ENCODE measurements at places on chromosomes 1 and 21. TPM values are rescaled to one million over a fixed set of nuclear protein-coding genes. Genes with fewer than 3 reads are reported as not detected.

DNA sequence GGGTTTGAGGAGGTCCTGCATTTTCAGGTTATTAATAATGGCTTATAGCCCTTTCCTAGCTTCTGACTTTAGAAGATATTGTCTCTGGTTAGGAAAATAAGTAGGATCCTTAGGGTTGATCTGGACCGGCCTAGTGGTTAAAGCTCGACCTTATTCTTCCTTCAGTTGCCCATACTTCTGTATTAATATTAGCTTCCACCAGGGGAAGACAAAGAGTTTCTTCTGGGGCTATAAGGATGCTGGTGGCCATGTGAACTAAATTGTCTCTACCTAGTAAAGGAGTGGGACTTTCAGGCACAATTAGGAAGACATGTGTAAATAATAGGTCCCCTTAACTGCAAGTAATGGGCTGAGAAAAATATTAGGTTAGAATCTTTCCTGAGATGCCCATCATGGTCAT lies 20.6 kb upstream of the FCGR2A start:
- no peak for DNase-seq
- H3K36me3 ChIP-seq = no peaks in the 10 kb centered on the region
- peaks cover 25% of the 10 kb centered on the region for H3K27me3 ChIP-seq
- no peak overlapping the region for H3K27ac ChIP-seq
- H3K4me1 ChIP-seq = no peaks in the 10 kb centered on the region

GRCh38 chr21:28675331-28676041 lies 317.2 kb downstream of the LTN1 start:
- H3K4me1 ChIP-seq = peaks cover 10% of the 10 kb centered on the region
- no peaks in the 10 kb centered on the region for H3K27me3 ChIP-seq
- H3K27ac ChIP-seq = peak overlapping the region; percentile 17
- DNase-seq = peak; percentile 14
- no peaks in the 10 kb centered on the region for H3K36me3 ChIP-seq

DNA sequence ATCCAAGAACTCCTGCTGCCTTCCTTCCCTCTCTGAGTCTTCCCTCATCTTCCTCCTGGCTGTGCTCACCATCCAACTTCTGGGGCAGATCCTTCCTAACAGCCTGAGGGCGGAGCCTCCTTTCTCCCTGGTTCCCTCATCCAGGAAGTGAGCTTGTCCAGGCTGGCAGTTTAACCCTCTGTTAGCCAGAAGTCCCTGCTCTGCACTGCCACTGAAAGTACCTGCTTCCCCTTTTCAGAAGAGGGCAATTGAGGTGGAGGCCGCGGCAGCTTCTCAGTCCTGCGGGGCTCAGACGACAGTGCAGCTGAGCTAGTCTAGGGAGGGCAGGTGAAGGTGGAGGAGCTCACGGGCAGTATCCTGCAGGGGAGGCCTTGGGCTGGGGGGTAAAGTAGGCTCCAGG lies 149.1 kb downstream of the FCRL5 start:
- no peak overlapping the region for H3K27ac ChIP-seq
- H3K4me3 ChIP-seq = no peak overlapping the region
- no peaks in the 10 kb centered on the region for H3K36me3 ChIP-seq
- DNase-seq = no peak
- H3K27me3 ChIP-seq = no peaks in the 10 kb centered on the region

EIF2D gene
- total RNA-seq = 43.1 TPM

S100A1 gene
- total RNA-seq = 492 TPM

GRCh38 chr1:22043198-22043769 lies 9.2 kb upstream of the CDC42 start:
- no peaks in the 10 kb centered on the region for H3K27me3 ChIP-seq
- DNase-seq = no peak
- no peak overlapping the region for H3K27ac ChIP-seq
- H3K4me1 ChIP-seq = no peaks in the 10 kb centered on the region
- no peak overlapping the region for H3K4me3 ChIP-seq

ZNF683 gene
- not detected for total RNA-seq

DNA sequence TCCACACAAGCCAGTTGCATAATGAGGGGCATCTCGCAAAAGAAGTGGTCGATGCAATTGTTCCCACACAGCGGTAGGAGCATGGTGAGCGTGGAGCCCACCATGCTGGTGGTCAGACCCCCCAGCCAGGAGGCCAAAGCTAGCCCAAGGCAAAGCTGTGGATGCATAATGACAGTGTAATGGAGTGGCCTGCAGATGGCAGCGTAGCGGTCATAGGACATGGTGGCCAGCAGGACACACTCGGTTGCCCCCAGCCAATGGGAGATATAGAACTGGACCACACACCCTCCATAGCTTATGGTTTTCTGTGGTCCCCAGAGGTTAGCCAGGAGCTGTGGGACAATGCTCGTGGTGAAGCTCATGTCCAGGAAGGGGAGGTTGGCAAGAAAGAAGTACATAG lies 4.3 kb downstream of the OR2C3 start:
- H3K36me3 ChIP-seq = no peaks in the 10 kb centered on the region
- no peak for DNase-seq
- no peaks in the 10 kb centered on the region for H3K27me3 ChIP-seq
- no peak overlapping the region for H3K4me3 ChIP-seq
- no peak overlapping the region for H3K27ac ChIP-seq

GRCh38 chr1:236345728-236346127 lies 48.4 kb upstream of the EDARADD start:
- H3K27me3 ChIP-seq = no peaks in the 10 kb centered on the region
- no peaks in the 10 kb centered on the region for H3K36me3 ChIP-seq
- H3K4me1 ChIP-seq = no peaks in the 10 kb centered on the region
- no peak for DNase-seq

DNA sequence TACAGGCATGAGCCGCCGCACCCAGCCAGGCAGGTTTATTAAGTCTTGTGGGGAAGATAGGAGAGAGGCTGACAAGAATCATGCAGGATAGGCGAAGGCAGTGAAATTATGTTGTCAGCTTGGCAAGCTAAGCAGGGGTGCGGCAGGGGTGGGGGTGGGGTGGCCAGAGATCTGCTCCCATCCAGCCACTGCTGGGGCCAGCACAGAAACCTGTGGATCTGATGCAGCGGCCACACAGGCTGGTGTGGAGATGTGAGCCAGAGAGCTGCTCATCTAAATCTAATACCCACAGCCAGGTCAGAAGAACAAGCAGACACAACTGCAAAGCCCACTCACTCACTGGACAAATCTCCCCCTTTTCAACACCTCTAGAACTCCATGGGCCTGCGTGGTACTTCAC lies 68.7 kb downstream of the KCTD3 start:
- no peaks in the 10 kb centered on the region for H3K4me1 ChIP-seq
- H3K27ac ChIP-seq = no peak overlapping the region
- no peak overlapping the region for H3K4me3 ChIP-seq
- no peaks in the 10 kb centered on the region for H3K27me3 ChIP-seq

GRCh38 chr1:44135886-44136285 lies 5.5 kb downstream of the KLF18 start:
- no peak for DNase-seq
- H3K27me3 ChIP-seq = no peaks in the 10 kb centered on the region
- H3K4me3 ChIP-seq = no peak overlapping the region
- no peaks in the 10 kb centered on the region for H3K36me3 ChIP-seq
- no peak overlapping the region for H3K27ac ChIP-seq

ST6GALNAC3 gene
- 3.3 TPM for total RNA-seq

CTSS gene
- 5.8 TPM for total RNA-seq

CCDC24 gene
- 0.73 TPM for total RNA-seq

- H3K4me1 ChIP-seq = peaks cover 2% of the 10 kb centered on the region
- H3K4me3 ChIP-seq = no peak overlapping the region
- H3K27me3 ChIP-seq = no peaks in the 10 kb centered on the region
- H3K36me3 ChIP-seq = no peaks in the 10 kb centered on the region
- no peak overlapping the region for H3K27ac ChIP-seq
Measured at GRCh38 chr1:204819495-204819894, 51.2 kb upstream of the NFASC start.

GRCh38 chr1:26545969-26546323 lies 16.4 kb downstream of the RPS6KA1 start:
- H3K4me1 ChIP-seq = no peaks in the 10 kb centered on the region
- H3K4me3 ChIP-seq = peak overlapping the region; percentile 33
- H3K27me3 ChIP-seq = no peaks in the 10 kb centered on the region
- H3K36me3 ChIP-seq = no peaks in the 10 kb centered on the region

FCRL5 gene
- total RNA-seq = not detected

- DNase-seq = peak; percentile 35
- H3K4me3 ChIP-seq = no peak overlapping the region
- no peaks in the 10 kb centered on the region for H3K27me3 ChIP-seq
- H3K27ac ChIP-seq = peak overlapping the region; percentile 60
Measured at GRCh38 chr1:94783342-94784189, 36.6 kb upstream of the SLC44A3 start.

CENPF gene
- total RNA-seq = 0.25 TPM

TAL1 gene
- total RNA-seq = 0.71 TPM

DNA sequence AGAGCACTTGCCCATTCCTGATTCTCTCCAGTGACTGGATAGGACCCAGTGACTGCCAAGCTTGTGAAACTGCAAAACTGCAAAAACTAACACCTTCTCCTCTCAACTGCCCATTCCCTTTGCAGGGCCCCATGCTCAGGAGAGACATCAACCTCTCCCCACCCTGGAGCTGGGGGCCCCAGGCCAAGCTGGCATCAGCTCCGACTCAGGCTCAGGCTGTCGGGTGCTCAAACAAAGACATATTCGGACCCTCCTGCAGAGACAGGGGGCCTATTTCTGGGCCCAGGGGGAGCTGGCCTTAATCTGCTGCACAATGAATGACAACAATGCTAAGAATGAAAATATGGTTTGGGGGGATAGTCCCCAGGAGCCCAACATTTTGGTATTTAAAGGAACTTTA lies 11.8 kb downstream of the LMX1A start:
- H3K4me3 ChIP-seq = no peak overlapping the region
- H3K27me3 ChIP-seq = peaks cover 57% of the 10 kb centered on the region
- no peak for DNase-seq
- H3K27ac ChIP-seq = no peak overlapping the region
- no peaks in the 10 kb centered on the region for H3K36me3 ChIP-seq
- no peaks in the 10 kb centered on the region for H3K4me1 ChIP-seq

HSD11B1 gene
- total RNA-seq = 6.4 TPM

RGS18 gene
- total RNA-seq = not detected

- peak overlapping the region; percentile 81 for H3K27ac ChIP-seq
- H3K4me1 ChIP-seq = peaks cover 39% of the 10 kb centered on the region
- H3K27me3 ChIP-seq = peaks cover 22% of the 10 kb centered on the region
- no peaks in the 10 kb centered on the region for H3K36me3 ChIP-seq
- no peak for DNase-seq
Measured at GRCh38 chr21:45293726-45294401, 6.2 kb upstream of the POFUT2 start.

- no peak overlapping the region for H3K4me3 ChIP-seq
- H3K36me3 ChIP-seq = no peaks in the 10 kb centered on the region
- DNase-seq = peak; percentile 67
- peak overlapping the region; percentile 90 for H3K27ac ChIP-seq
Measured at GRCh38 chr1:201883786-201884185, 4.9 kb upstream of the SHISA4 start.

BRINP3 gene
- not detected for total RNA-seq

GRCh38 chr21:14829685-14830084 lies 235.1 kb downstream of the NRIP1 start:
- no peaks in the 10 kb centered on the region for H3K36me3 ChIP-seq
- no peak for DNase-seq
- H3K27me3 ChIP-seq = no peaks in the 10 kb centered on the region
- H3K4me3 ChIP-seq = no peak overlapping the region

GRCh38 chr1:161185282-161185682 lies 8.0 kb upstream of the B4GALT3 start:
- no peaks in the 10 kb centered on the region for H3K27me3 ChIP-seq
- H3K4me1 ChIP-seq = peaks cover 21% of the 10 kb centered on the region
- H3K36me3 ChIP-seq = no peaks in the 10 kb centered on the region
- H3K27ac ChIP-seq = peak overlapping the region; percentile 77

COL9A2 gene
- 0.07 TPM for total RNA-seq

DNA sequence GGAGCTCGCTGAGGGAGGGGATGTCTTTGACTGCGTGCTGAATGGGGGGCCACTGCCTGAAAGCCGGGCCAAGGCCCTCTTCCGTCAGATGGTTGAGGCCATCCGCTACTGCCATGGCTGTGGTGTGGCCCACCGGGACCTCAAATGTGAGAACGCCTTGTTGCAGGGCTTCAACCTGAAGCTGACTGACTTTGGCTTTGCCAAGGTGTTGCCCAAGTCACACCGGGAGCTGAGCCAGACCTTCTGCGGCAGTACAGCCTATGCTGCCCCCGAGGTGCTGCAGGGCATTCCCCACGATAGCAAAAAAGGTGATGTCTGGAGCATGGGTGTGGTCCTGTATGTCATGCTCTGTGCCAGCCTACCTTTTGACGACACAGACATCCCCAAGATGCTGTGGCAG lies 1.4 kb downstream of the TSSK3 start:
- no peaks in the 10 kb centered on the region for H3K27me3 ChIP-seq
- H3K4me1 ChIP-seq = peaks cover 12% of the 10 kb centered on the region
- DNase-seq = peak; percentile 31
- no peak overlapping the region for H3K4me3 ChIP-seq
- no peak overlapping the region for H3K27ac ChIP-seq
- H3K36me3 ChIP-seq = peaks cover 54% of the 10 kb centered on the region

- H3K4me3 ChIP-seq = no peak overlapping the region
- no peak for DNase-seq
- no peak overlapping the region for H3K27ac ChIP-seq
- no peaks in the 10 kb centered on the region for H3K36me3 ChIP-seq
- H3K27me3 ChIP-seq = no peaks in the 10 kb centered on the region
Measured at GRCh38 chr21:29022166-29022565, 2.3 kb upstream of the USP16 start.

SPRR2F gene
- not detected for total RNA-seq

FCMR gene
- 2.1 TPM for total RNA-seq

GREM2 gene
- 0.73 TPM for total RNA-seq

GRCh38 chr1:233281711-233282581 lies 13.6 kb downstream of the PCNX2 start:
- no peaks in the 10 kb centered on the region for H3K36me3 ChIP-seq
- no peak overlapping the region for H3K4me3 ChIP-seq
- no peaks in the 10 kb centered on the region for H3K27me3 ChIP-seq

MYOG gene
- total RNA-seq = 21.4 TPM

GRCh38 chr1:213138391-213138790 lies 87.3 kb downstream of the RPS6KC1 start:
- DNase-seq = no peak
- H3K4me3 ChIP-seq = no peak overlapping the region
- no peaks in the 10 kb centered on the region for H3K27me3 ChIP-seq

DNA sequence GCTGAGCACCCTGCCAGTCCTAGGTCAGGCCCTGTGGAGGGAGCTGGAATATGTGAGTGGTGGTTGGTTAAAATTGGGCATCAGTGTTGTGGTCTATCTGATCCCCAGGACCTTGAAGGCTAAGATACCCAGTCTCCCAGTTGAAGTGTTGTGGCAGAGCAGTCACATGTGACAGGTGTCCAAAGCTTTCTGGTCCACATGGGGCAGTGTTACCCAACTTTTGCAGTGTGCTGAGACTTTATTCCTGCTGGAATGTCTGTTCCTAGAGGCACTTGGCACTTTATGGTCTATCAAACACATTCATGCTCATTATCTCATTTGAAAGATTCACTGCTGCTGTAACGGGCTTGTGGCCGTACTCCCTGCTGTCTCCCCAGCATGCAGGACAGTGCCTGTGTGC lies 21.0 kb upstream of the LORICRIN start:
- no peaks in the 10 kb centered on the region for H3K4me1 ChIP-seq
- no peaks in the 10 kb centered on the region for H3K27me3 ChIP-seq
- H3K27ac ChIP-seq = no peak overlapping the region
- H3K36me3 ChIP-seq = no peaks in the 10 kb centered on the region
- H3K4me3 ChIP-seq = no peak overlapping the region

CCDC30 gene
- total RNA-seq = 0.24 TPM

All from gastrocnemius medialis (tissue), 4 donors.